ENCODE measurements at places on chromosomes 6 and 20. TPM values are rescaled to one million over a fixed set of nuclear protein-coding genes. Genes with fewer than 3 reads are reported as not detected.

Gene PPP1R3G
- total RNA-seq, result 0.15 TPM

Gene CRISP2
- not detected for total RNA-seq

Gene DLL1
- total RNA-seq, result 0.87 TPM

Gene NKAIN2
- total RNA-seq, result not detected

Gene DOK5
- total RNA-seq, result 0.41 TPM

Gene TGM3
- total RNA-seq, result not detected

Measured in activated naive CD4-positive, alpha-beta T cell treated with anti-CD3 and anti-CD28 coated beads, Interleukin-2, amount 10 ng/mL, durations not matched to agents 5 hours and 36 hours (primary cell).